ENCODE measurements at places on chromosomes 1 and 21.
A peak's percentile ranks its signal among the peaks of the same experiment; 100 is the strongest.

GRCh38 chr1:43651902-43652301 lies 2.0 kb downstream of the KDM4A start:
- DNase-seq, result no peak

DNA sequence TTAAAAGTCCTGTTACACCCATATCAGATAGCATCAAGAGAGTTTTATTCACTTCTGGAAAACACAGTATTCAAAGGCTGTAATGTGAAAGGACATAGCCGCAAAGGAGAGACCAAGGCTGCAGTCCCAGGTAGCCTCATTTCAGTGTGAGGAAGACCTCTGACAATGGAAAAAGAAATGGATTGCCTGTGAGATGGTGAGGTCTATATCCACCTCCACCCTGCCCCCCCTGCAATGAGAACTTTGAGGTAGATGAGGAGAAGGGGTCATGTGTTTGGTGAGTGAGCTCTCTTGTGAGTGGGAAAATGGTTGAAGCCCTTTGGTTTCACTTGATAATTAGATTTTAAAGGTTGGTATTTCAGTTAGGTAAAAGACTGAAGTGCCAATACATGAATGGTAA lies 3.5 kb downstream of the MRPS6 start:
- DNase-seq, result no peak

- DNase-seq, result peak; percentile 34
These were observed 2.7 kb upstream of the RAD54L start for GRCh38 chr1:46244656-46245371.

DNA sequence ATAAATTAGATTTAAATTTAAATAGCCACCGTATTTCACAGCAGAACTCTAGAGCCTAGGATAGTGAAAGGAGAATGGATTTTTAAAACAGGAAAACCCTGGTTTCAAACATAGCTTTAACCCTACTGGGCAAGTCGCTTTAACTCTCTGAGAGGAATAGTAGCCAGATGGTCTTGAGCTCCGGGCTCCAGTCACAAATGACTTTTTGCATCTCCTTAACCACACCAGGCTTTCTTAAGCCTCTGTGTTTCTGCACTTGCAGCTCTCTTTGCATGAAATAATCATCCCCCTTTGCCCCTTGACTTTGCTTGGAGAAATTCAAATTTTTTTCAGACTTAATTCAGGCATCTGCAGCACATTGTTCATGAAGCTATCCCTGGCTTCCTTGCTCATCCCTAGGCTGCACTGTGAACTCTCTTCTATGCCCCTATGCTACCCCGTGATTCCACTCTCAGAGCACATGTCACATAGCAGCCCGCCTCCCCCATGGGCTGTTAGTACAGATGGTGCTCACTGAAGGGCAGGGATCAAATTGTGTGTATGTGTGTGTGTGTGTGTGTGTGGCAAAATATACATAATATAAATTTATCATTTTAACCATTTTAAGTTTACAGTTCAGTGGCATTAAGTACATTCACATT lies 68.8 kb upstream of the DAB1 start:
- no peak for DNase-seq

- peak; percentile 79 for DNase-seq
These were observed 139.7 kb upstream of the BEND5 start for GRCh38 chr1:48916130-48917069.

GRCh38 chr1:175472464-175472863 lies 270.9 kb downstream of the TNR start:
- DNase-seq, result no peak

- peak; percentile 25 for DNase-seq
These were observed 78.2 kb upstream of the TENT5C start for GRCh38 chr1:117527566-117528102.

DNA sequence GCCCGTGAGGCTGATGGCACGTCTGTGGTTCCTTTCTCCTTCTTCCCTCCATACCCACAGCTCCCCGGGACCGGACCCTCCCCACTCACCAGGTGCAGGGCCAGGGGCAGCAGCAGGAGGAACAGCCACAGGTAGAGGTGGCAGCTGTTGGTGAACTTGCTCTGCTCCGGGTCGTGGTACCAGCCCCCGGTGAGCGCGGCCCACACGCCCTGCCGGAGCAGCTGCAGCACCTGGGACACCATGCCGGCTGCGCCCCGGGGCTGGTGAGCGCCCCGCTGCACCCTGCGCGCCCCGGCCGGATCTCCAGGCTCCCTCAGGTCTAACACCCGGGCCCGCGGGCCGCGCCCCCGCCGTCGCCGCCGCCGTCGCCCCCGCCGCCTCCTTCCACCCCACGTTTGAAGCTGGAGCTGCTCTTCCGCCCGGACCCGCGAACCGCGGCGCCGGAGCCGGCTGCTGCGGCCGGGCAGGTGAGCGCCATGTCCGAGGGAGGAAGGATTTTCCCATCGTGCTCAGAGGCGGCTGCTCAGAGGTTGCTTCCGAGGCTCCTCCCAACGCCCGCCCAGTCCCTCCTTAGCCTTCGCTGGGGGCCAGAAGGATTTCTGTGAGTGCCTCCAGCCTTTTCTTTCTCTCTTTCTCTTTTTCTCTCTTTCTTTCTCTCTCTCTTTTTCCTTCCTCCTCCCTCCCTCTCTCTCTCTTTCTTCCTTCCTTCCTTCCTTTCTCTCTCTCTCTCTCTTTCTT lies at the start of gene PCNX2:
Gene PCNX2 (minus strand): TSS at position 489 of the 738 bp plus-strand sequence. CDS start 247 bp downstream, at position 242.
- peak; percentile 47 for DNase-seq

- no peak for DNase-seq
These were observed 774 bp downstream of the SLC2A7 start for GRCh38 chr1:9025449-9025848.

- DNase-seq, result no peak
These were observed 91.8 kb upstream of the CASZ1 start for GRCh38 chr1:10888291-10888690.

DNA sequence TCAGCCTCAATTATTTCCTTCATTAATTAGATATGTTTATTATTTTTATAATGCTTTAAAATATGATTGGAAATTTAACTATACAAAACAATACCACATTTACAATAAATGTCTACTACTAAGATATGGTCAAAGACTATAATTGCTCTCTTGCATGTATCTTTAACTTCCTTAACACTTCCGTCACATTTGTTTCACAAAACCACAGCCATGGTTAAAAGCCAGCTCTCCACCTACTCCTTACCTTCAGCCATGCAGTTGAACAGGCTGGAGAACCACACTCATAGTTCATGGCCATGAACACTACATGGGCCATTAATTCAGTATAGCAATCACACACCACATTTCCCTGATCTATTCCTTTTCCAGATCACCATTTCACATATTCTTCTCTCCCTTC lies 72.2 kb downstream of the NME7 start:
- no peak for DNase-seq
